ENCODE measurements at places on chromosomes 13 and 19.
A peak's percentile ranks its signal among the peaks of the same experiment; 100 is the strongest.

GRCh38 chr19:41367848-41368301 lies 3.9 kb upstream of the B9D2 start:
- H3K36me3 ChIP-seq = peaks cover 4% of the 10 kb centered on the region
- no peak for DNase-seq
- H3K27ac ChIP-seq = no peak overlapping the region
- H3K4me1 ChIP-seq = peaks cover 22% of the 10 kb centered on the region

DNA sequence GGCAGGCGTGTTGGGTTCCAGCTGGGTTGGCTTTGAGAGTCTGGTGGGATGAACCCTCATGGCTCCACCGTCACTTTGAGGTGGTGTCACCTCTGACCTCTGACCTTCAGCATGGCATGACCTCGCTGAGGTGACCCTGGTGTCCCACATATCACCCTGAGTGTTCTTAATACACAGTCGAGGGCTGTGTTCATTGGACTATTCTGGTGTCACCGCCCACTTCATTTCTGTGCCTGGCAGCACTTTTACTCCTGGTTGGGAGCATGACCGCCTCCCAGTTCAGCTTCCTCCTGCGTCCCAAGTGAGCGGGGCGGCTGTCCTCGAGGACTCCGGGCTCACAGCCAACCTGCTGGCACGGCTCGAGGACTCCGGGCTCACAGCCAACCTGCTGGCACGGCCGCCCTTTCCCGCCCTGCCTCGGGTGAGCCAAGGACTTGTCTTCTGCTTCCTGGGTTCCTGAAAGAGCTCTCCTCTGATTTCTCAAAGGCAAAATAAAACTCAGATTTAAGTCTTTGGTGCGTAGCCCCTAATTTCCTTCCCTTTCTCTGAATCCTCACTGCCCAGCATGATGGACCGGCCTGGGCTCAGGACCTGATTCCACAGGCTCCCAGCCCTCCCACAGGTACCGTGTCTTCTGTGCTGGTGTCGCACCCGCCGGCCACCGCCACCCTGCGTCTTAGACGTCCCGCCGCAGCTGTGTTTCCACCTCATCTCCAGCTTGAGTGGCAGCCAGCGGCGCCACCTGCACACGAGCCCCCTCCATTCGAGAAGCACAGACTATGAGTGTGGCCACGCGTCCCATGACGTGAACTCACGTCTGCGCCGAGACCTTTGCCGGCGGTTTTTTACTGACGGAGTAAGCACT lies 10.4 kb downstream of the ATP4B start:
- no peaks in the 10 kb centered on the region for H3K27me3 ChIP-seq
- peak overlapping the region; percentile 76 for H3K27ac ChIP-seq
- H3K4me1 ChIP-seq = peaks cover 23% of the 10 kb centered on the region
- H3K36me3 ChIP-seq = no peaks in the 10 kb centered on the region
- no peak for DNase-seq

- no peaks in the 10 kb centered on the region for H3K36me3 ChIP-seq
- H3K27ac ChIP-seq = no peak overlapping the region
- DNase-seq = no peak
Measured at GRCh38 chr19:340620-341385, 3.8 kb downstream of the MIER2 start.

DNA sequence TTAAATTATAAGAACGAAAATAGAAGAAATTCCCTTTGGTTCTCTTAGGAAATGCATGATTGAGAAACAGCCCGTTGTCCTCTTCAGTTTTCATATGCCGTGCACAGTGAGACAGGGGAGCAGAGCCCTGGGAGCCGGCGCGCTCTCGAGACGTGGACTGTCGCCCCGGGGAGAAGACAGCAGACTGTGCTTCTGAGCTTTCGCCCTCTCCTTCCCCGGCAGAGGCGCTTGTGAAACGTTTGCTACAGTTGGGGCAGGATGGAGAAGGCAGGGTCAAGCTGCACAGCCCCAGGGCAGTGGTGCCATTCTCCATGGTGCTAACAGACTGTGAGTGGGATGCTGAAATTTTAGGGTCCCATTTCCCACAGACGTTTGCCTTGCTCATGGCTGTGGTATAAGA lies 192.2 kb upstream of the KL start:
- no peak overlapping the region for H3K27ac ChIP-seq
- H3K4me3 ChIP-seq = no peak overlapping the region
- peak; percentile 55 for DNase-seq
- no peaks in the 10 kb centered on the region for H3K36me3 ChIP-seq

DNA sequence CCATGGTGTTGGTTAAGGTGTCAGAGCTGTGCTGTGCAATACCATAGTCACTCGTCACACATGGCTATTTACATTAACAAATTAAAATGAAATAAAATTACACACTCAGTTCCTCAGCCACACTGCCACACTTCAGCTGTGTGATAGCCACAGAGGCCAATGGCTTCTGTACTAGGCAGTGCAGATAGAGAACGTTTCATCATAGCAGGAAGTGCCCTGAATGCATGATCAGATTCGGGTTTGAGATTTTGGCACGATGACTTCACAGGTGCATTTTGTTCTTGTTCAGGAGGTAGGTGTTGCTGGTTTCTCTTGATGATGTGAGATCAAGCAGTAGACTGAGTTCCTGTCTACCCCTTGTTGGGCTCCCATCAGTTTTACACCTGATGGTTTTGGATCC lies 6.5 kb downstream of the ARMC6 start:
- H3K4me1 ChIP-seq = peaks cover 19% of the 10 kb centered on the region
- no peaks in the 10 kb centered on the region for H3K27me3 ChIP-seq
- no peak for DNase-seq
- peaks cover 24% of the 10 kb centered on the region for H3K36me3 ChIP-seq
- H3K4me3 ChIP-seq = no peak overlapping the region

- H3K27ac ChIP-seq = no peak overlapping the region
- DNase-seq = no peak
- peaks cover 2% of the 10 kb centered on the region for H3K27me3 ChIP-seq
- H3K36me3 ChIP-seq = no peaks in the 10 kb centered on the region
- H3K4me3 ChIP-seq = no peak overlapping the region
- H3K4me1 ChIP-seq = peaks cover 4% of the 10 kb centered on the region
Measured at GRCh38 chr19:8571006-8571411, 6.2 kb downstream of the MYO1F start.

GRCh38 chr19:7748171-7748570 lies 837 bp upstream of the CD209 start:
- DNase-seq = no peak

GRCh38 chr19:3287814-3288213 lies 63.4 kb downstream of the CELF5 start:
- H3K27me3 ChIP-seq = peaks cover 41% of the 10 kb centered on the region
- no peaks in the 10 kb centered on the region for H3K36me3 ChIP-seq
- H3K27ac ChIP-seq = no peak overlapping the region
- H3K4me3 ChIP-seq = no peak overlapping the region
- H3K4me1 ChIP-seq = peaks cover 24% of the 10 kb centered on the region

DNA sequence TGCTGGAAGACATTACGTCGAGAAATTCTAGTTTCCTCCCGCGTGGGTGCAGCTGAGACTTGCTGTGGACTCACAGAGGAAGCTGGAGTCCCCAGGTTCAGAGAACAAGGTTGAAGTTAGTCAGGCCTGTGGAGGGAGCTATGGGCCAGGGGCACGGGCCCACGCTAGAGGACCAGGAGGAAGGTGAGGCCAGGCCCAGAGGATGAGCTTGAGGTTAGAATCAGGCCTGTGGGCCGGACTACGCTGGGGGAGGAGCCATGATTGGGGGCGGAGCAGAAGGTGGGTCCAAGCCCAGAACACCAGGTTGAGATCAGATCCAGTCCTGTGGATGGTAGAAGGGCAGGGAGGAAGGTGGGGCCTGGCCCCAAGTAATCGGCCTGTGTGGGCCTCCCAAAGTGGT lies 32.6 kb downstream of the ZNF846 start:
- no peak for DNase-seq
- no peak overlapping the region for H3K27ac ChIP-seq
- H3K4me3 ChIP-seq = no peak overlapping the region
- no peaks in the 10 kb centered on the region for H3K4me1 ChIP-seq

DNA sequence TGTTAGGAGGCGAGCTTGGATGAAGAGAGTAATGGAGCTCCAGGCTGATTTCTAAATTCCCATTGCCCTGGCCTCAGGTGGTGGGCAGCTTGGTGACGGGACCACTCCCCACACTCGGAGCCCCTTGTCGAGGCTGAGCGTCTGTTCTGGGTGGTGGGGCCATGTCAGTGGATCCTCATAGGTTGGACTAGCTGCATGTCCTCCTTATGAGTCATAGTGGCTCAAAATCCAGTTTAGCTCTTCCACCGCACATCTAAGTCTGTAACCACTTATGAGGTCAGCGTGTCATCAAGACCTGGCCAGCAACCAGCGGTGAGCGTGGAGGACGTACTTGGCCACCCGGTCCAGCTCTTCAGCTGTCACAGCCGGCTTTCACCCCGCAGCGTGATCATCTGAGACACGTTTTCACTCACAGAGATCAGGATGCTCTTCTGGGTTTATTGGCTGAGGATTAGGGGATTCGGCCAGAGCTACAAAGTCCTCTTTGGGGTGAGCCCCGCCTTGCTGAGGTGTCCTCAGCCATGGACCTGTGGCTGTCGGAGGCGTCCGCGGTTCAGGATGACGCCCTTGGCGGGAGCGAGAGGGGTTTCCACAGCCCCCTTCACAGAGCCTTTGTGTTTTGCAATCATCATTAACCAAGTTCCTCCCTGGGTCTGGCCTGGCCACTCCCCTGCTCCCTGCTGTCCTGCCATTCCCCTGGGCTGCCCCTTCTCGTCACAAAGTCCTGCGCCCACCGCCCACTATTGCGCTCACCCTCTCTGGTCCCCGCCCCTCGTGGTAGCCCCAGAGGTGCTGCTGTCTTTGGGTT lies 41.9 kb downstream of the ADPRHL1 start:
- peak overlapping the region; percentile 81 for H3K27ac ChIP-seq
- no peaks in the 10 kb centered on the region for H3K27me3 ChIP-seq
- no peak for DNase-seq
- H3K4me1 ChIP-seq = peaks cover 45% of the 10 kb centered on the region
- no peak overlapping the region for H3K4me3 ChIP-seq

- H3K27me3 ChIP-seq = no peaks in the 10 kb centered on the region
- no peak overlapping the region for H3K4me3 ChIP-seq
- no peak for DNase-seq
- H3K36me3 ChIP-seq = peaks cover 35% of the 10 kb centered on the region
Measured at GRCh38 chr13:77056382-77056781, 29.4 kb upstream of the FBXL3 start.

DNA sequence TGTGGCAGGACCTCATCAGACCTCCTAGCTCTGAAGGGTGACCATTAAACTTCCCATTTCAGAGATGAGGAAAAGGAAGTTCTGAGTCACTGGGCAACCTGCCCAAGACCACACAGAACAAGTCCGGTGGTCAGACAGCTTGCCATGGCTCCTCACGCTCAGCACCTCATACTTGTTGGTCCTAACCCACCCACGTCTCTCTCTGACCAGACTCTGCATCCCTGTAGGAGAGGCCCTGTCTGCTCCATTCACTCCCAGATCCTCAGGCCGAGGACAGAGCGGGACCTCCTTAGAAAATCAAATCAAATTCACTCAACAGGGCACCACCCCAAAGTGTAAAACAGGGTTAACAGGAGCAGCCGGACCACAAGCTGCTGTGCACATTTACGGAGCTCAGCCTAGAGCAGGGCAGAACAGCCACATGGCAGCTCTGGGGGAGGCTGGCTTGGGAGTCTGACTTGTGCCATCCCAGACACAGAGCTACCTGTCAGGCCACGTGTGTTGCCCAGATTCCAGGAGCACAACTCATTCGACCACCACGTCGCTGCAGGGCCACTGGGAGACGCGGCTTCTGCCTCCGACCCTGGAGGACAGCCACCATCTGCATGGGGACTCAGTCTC lies 1.7 kb downstream of the MIER2 start:
- H3K27me3 ChIP-seq = no peaks in the 10 kb centered on the region
- peak overlapping the region; percentile 90 for H3K4me3 ChIP-seq
- H3K36me3 ChIP-seq = no peaks in the 10 kb centered on the region
- DNase-seq = no peak
- peak overlapping the region; percentile 79 for H3K27ac ChIP-seq

GRCh38 chr19:43625918-43626579 lies 6.6 kb upstream of the ZNF428 start:
- no peaks in the 10 kb centered on the region for H3K4me1 ChIP-seq
- no peak overlapping the region for H3K4me3 ChIP-seq
- DNase-seq = no peak
- no peak overlapping the region for H3K27ac ChIP-seq

GRCh38 chr13:93080587-93080986 lies 146.0 kb upstream of the GPC6 start:
- no peaks in the 10 kb centered on the region for H3K36me3 ChIP-seq
- H3K4me3 ChIP-seq = no peak overlapping the region
- H3K27ac ChIP-seq = no peak overlapping the region
- no peaks in the 10 kb centered on the region for H3K4me1 ChIP-seq
- no peak for DNase-seq

GRCh38 chr19:29793116-29793727 lies 18.6 kb upstream of the CCNE1 start:
- H3K36me3 ChIP-seq = no peaks in the 10 kb centered on the region
- H3K4me3 ChIP-seq = no peak overlapping the region
- H3K4me1 ChIP-seq = no peaks in the 10 kb centered on the region
- DNase-seq = no peak
- no peak overlapping the region for H3K27ac ChIP-seq

- H3K27ac ChIP-seq = peak overlapping the region; percentile 65
- DNase-seq = peak; percentile 82
- no peaks in the 10 kb centered on the region for H3K36me3 ChIP-seq
Measured at GRCh38 chr13:97328222-97328790, 105.7 kb upstream of the RAP2A start.

GRCh38 chr13:78736142-78736541 lies 77.2 kb upstream of the OBI1 start:
- H3K27ac ChIP-seq = no peak overlapping the region
- H3K4me1 ChIP-seq = no peaks in the 10 kb centered on the region
- no peak overlapping the region for H3K4me3 ChIP-seq
- H3K36me3 ChIP-seq = no peaks in the 10 kb centered on the region
- no peak for DNase-seq

- no peaks in the 10 kb centered on the region for H3K36me3 ChIP-seq
- H3K4me3 ChIP-seq = no peak overlapping the region
- no peaks in the 10 kb centered on the region for H3K27me3 ChIP-seq
- no peak overlapping the region for H3K27ac ChIP-seq
- H3K4me1 ChIP-seq = no peaks in the 10 kb centered on the region
Measured at GRCh38 chr13:40386586-40386985, 279.9 kb downstream of the FOXO1 start.

DNA sequence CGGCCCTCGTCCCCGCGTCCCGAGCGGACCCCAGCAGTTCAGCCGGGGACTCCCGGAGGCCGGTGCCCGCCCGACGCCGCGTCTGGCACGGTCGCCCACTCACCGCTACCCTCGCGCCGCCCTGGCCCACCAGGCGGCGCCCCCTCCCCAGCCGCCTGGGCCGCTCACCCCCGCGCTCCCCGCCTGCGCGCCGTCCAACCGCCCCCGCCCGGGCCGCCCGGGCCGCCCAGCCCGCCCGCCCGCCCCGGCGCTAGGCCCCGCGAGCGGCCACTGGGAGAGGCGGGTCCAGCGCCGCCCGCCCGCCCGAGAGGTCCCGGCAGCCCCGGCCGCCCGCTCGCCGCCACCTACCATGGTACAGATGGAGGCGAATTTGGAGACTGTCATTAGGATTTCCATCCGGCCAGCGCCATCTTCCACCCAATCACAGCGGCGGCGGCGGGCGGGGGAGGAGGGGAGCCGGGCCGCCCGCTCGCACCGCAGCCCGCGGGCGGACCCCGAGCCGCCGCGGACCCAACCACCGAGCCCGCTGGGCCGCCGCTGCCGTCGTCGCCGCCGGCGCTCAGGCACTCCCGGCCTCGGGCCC lies at the start of gene USP12:
USP12 (minus strand) TSS at position 568 of the 583 bp plus-strand sequence; CDS start at position 396, 172 bp downstream.
- H3K27me3 ChIP-seq = no peaks in the 10 kb centered on the region
- H3K36me3 ChIP-seq = no peaks in the 10 kb centered on the region
- peak within 1 kb of the TSS; percentile 92 for H3K27ac ChIP-seq
- no peak for DNase-seq
- peaks cover 38% of the 10 kb centered on the region for H3K4me1 ChIP-seq
